ENCODE measurements at places on chromosomes 1 and 21. TPM values are rescaled to one million over a fixed set of nuclear protein-coding genes. Genes with fewer than 3 reads are reported as not detected.
A peak's percentile ranks its signal among the peaks of the same experiment; 100 is the strongest.

Gene MPL
- polyA plus RNA-seq = 0.42 TPM

Gene RGS7
- 4.6 TPM for polyA plus RNA-seq

GRCh38 chr1:228281631-228282328 lies 73.9 kb downstream of the OBSCN start:
- no peak for DNase-seq

GRCh38 chr1:234507089-234507488 lies 28.1 kb upstream of the TARBP1 start:
- no peak for DNase-seq

- DNase-seq = no peak
These were observed 12.1 kb upstream of the LINGO4 start for GRCh38 chr1:151817353-151817730.

DNA sequence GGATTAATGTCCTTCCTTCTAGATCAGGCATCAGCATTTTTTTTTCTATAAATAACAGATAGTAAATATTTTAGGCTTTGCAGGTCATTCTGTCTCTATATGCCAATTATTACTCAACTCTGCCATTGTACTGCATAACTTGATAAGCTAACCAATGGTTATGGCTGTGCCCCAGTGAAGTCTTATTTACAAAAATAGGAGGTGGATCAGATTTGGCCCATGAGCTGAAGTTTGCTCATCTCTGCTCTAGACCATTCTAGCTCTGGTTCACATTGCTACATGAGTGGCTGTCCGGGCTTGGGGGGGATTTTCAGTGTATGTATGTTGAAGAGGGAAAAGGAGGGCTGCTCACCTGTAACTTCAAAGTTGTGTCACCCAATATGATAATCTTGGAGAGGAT lies 10.1 kb downstream of the RAB7B start:
- no peak for DNase-seq

GRCh38 chr1:236534151-236534651 lies 10.4 kb downstream of the LGALS8 start:
- DNase-seq = no peak

DNA sequence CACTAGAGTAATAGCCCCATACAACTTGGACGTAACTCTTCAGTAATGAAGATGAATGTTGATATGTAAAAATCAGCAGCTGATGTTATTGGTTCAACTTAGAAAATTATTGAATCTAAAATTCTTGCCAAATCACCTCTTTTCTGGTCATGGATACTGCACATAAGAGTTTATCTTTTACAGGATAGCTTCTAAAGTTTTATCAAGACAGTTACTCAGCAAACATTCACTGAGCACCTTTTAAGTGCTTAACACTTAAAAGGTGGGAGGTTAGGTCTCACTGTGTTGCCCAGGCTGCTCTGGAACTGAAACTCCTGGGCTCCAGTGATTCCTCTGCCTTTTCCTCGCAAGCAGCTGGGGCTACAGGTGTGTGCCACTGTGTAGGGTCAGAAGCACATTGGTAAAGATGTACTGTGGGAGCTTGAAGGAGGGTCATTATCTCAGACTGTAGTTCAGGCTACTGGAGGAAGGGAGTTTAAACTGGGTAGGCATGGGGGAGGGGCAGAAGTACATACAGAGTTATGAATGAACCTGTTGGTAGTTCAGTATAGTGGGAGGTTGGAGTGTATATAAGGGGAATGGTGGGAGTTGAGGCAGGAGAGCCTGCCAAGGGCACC lies 2.0 kb downstream of the MPZL1 start:
- no peak for DNase-seq

DNA sequence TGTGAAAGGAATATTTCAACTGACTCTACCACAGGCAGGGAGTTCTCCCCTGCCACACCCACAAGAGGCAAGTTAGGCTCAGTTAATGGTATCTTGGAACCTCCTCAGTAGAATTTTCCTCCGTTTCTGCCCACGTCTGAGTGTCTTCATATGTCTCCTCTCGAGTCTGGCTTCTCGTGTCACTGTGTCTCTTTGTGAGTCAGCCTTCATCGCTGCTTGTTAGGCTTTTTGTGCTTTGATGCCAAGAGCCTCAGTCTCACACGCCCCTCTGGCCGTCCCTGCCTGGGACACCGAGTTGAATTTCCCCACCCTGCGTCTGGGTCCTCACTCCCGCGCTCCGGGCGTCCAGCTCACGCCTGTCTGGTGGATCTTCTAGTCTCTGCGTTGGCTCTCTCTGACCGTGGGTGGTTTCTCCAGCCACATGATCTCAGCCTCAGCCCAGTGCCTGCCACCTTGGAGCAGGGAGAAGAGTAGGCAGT lies 125.7 kb upstream of the GADD45A start:
- no peak for DNase-seq

GRCh38 chr1:2463396-2463795 lies 12.7 kb upstream of the PLCH2 start:
- no peak for DNase-seq

DNA sequence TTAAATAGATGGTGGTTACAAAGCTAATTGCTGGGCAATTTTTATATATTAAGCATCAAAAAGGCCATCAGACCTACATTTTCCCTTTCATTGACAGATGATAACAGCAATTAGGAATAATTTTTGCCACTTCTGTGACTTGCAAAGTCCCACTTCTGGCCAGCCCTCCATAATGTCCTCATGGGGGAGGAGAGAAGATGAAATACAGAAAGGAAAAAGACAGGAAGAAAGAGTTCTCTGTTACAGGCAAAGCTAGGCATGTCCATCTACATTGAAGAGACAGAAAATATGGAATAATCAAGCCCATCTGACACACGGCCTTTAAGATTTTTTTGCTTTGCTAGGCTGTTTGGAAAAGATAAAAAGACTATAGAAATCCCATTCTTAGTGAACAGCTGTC lies 108.0 kb downstream of the ENAH start:
- no peak for DNase-seq

GRCh38 chr1:203342192-203342940 lies 8.6 kb downstream of the FMOD start:
- DNase-seq = peak; percentile 57

- peak; percentile 42 for DNase-seq
These were observed 643 bp upstream of the MOV10 start for GRCh38 chr1:112673592-112674439.

DNA sequence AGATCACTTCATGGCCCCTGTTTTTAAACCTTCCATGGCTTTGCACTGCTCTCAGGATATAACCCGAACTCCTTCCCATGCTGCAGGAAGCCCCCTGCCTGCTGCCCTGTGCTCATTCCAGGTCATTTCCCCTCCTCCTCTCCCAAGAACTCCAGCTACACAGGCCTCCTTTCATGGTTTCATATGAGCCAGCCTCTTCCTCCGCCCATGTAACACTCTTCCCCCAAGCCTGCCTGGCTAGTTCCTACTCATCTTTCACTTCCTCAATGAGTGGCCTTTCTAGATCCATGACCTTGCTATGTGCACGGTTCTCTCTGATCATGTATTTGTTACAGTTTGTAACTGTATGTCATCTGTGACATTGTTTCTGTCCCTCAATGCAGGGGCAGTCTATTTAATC lies 3.1 kb upstream of the NCF2 start:
- DNase-seq = no peak

- DNase-seq = no peak
These were observed 10.7 kb upstream of the ELOA start for GRCh38 chr1:23732363-23733224.
